Activated CD4-positive, CD25-positive, alpha-beta regulatory T cell treated with anti-CD3 and anti-CD28 coated beads, Interleukin-2, amount 50 U/mL, for 72 hours (primary cell): ENCODE measurements at places on chromosomes 16 and 17.

- DNase-seq = peak; percentile 34
These were observed at the start of gene FZD2 for GRCh38 chr17:44556832-44557606. Gene FZD2, plus strand, starts transcription at chr17:44557484. Its CDS starts 205 bp downstream, at chr17:44557689.

DNA sequence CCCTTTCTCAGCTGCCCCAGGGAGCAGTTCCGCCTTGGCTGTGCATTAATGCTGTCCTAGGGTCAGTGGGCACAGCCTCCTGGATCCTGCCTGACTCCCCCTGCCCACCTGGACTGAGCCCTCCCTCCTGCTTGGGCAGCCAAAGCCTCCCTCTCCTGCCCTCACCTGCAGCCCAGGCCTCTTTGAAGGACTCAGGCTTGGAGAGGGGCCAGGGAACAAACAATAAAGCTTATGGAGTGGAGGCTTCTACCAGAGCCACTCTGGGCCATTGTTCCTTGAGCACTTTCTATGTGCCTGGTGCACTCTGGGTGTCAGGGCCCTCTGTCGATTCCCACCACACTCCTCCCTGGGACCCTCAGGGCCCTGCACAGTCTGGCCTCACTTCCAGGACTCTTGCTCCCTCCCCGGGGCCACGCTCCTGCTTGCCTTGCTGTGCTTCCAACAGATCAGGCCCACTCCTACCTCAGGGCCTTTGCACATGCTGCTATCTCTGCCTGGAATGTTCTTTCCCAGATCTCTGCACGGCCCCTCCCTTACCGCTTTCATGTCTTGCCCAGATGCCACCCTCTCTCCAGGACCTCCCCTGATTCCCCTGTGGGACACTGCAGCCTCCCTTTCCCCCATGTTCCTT is 5.0 kb downstream of the KCNJ12 start:
- DNase-seq = no peak

GRCh38 chr17:48554412-48555257 is 9.7 kb upstream of the HOXB2 start:
- no peak for DNase-seq

DNA sequence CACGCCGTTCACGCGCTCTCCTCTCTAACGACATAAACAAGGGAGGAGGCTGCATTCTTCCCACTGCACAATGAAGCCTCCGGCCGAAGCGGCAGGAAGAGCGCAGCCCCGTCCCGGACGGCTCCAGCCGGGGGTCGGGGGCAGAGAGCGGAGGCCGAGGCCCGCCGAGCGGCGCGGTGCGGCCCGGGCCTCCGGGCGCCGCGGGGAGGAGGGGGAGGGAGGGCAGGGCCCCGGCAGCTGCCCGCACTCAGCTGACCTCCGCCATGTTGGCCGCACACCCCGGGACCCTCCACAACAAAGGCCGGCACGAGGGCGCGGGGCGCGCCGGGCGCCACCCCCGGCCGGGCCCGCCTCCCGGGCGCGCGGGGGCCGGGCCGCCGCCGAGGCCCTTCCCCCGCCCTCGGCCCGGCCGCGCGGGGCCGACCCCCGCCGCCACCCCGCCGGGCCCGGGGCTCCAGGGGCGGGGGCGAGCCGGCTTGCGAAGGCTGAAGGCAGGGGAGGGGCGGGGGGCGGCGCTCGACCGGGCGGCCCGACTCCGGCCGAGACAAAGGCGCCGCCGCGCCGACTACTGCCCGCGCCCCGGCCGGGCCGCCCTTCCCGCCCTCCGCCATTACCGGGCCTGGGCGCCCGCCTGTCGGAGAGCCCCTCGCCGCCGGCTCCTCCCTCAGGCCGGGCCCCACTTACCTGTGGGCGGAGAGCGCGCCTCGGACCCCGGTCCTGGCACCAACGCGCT is 527 bp downstream of the SIAH1 start:
- peak; percentile 53 for DNase-seq

GRCh38 chr17:83193336-83194185 is 114.2 kb downstream of the METRNL start:
- DNase-seq = peak; percentile 34

DNA sequence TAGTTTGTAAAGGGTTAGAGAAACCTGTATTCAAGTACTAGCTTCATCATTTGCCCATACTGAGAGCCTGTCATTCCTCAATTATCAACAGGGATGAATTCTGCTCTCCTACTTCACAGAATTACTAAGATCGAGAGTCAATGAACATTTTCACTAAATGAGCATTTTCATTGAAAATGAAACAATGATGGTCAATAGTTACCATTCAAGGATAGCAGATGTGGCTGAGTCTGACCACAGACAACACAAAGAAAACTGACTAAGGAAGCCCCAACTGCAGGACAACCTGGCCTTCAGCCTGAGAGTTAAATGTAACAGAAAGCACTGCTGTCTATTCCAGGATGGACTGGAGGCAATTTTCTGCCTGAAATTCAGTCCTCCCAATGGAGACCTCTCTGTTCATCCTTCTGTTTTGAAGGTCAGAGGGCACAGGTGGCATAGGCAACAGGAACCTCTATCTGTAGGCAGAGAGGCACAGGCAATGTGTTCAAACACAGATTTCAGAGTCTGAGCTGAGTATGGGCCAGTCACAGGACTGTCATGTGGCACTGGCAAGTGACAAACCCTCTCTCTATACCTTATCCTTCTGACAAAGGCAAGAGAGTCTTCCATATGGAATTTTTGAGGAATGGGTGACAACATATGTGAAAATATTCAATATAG is 19.5 kb downstream of the TRAF4 start:
- no peak for DNase-seq

DNA sequence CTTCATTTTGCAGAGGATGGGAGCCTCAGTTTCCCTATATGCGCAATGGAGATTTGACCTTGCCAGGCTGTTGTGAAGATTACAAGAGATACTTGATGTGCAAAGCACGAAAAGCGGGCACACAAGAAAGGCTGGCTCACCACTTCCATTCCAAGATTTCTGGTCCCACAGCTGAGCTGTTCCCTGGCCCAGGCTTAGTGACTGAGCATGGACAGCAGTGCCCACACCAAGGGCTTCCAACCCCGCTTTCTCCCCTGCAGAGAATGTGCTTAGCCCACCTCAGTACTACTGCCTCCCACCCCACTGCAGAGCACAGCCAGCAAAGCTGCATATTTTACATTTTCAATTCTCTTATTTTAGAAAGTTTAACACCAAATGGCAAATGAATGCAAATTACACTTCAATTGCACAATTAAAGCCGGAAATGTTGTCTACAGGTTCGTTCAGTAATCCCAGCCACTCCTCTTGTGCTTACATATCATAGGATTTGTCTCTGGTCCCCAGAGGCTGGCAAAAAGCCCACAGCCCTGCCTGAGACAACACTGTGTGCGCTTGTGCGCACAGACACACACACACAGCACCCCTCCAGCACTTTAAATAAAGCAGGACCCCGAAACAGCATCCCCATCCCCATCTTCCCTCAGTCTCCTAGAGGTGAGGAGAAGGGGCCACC is 51.8 kb downstream of the VAC14 start:
- DNase-seq = no peak

DNA sequence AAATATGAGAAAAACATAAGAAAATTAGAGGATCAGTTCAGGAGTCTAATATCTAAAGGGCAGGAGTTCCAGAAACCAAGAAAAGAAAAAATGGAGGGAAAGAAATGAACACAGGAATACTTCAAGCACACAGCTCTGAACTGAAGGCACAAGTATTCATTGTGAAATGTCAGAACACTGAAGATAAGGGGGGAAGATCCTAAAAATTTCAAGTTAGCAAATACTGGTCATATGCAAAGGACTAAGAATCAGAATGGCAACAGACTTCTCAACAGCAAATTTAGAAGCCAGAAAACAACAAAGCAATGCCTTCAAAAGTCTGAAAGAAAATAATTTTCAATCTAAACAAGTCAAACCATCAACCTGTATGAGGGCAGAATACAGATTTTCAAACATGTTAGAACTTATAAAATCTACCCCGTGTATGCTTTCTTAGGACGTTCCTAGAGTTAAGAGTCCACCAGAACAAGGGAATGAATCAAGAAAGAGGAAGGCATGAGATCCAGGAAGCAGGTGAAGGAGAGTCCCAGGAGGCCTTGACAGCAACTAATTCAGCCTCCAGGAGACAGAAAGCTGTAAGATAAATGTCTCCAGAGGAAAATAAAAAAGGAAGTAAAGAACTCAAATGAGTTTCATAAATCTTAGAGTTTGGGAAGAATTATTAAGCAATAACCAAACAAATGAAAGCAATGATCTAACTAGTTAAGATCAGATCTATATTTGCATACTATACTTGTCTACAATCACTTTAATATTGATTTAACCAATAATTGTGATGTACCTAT is 2.8 kb downstream of the BRD7 start:
- DNase-seq = no peak

- no peak for DNase-seq
These were observed 8.0 kb upstream of the MYH2 start for GRCh38 chr17:10557422-10557821.

DNA sequence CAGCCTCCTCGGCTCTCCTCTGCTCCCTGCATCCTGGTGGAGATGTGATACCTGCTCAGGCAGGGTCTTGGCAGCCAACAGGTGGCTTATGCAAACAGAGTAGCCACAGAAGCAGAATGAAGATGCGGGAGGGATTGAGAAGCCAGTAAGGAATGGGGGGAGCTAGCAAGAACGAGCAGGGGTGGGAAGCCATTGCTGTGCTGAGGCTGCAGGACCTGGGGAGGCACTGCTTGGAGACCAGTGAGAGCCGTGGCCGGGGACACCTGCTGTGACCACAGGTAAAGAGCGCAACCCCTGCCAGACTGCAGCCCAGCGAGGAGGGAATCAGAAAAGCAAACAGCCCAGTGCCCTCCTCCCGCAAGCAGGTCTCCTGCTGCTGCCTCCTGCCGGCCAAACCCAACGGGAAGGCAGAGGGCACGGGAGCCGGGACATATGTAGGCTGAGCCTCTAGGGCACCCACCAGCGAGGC is 14.7 kb downstream of the AIPL1 start:
- DNase-seq = no peak

GRCh38 chr16:30430428-30430970 is 669 bp upstream of the DCTPP1 start:
- no peak for DNase-seq

DNA sequence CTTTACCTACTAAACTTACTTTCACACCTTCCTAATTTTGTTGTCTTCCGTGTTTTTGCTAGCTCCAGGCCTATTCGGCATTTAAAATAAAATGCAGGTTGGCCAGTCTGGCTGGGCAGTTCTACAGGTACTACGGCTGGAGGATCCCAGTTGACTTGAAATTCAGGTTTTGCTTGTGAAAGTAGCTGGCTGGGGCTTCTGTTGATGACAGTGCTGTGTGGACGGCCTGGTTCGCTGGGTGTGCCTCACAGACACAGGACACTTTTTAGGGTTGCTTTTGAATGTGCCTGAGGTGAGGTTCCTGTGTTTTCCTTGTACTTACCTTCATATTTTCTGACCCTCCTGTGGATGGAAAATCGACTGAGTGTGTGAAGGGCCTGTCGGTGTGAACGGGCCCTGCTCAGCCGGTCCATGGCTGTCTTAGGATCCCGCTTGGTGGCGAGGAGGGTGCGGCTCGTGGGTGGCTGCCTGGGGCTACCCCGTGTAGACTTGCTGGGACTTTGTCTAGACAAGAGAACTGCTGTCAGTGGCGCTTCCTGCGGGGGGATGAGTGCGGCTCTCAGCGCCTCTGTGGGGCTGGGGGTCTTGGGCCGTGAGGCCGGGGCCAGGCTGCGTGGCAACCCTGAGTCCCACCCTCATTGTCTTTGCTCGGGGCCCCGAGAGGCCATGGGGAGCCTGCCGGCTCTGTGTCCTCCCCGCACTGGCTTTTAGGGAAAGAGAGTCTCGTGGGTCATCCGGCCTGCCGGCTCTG is 18.7 kb upstream of the ZNF750 start:
- no peak for DNase-seq

DNA sequence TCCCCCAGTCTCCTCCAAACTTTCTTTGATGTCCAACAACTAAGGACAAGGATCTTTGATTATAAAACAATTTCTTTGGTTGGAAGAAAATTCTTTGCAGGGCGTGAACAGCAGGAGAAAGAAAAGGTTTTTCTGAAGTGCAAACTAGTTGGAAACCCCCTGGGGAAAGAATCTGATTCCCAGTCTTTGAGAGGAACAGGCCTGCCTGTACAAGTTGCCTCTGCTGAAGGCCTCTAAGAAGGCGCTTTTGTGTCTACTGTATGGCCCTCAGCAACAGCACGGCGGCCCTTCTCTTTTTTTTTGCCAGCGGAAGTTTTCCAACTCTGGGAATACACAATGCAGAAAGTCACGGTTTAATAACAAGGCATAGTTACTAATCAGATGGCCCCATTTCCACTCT is 14.0 kb downstream of the RNF43 start:
- DNase-seq = no peak

- no peak for DNase-seq
These were observed 56.7 kb downstream of the GRB7 start for GRCh38 chr17:39794249-39794970.

DNA sequence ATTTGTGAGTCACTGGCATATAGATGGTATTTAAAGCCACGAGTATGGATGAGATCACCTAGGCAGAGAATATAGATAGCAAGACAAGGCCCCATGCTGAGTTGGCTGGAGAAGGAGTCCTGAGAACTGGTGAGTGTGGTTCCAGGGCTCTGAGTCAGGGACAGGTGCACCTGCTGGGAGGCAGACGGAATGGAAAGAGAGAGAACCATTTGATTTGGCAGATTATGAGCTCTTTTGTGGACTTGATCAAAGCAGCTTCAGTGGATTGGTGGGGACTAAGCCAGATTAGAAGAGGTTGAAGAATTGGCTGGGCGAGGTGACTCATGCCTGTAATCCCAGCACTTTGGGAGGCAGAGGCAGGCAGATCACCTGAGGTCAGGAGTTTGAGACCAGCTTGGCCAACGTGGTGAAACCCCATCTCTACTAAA is 4.3 kb upstream of the C16orf92 start:
- no peak for DNase-seq

DNA sequence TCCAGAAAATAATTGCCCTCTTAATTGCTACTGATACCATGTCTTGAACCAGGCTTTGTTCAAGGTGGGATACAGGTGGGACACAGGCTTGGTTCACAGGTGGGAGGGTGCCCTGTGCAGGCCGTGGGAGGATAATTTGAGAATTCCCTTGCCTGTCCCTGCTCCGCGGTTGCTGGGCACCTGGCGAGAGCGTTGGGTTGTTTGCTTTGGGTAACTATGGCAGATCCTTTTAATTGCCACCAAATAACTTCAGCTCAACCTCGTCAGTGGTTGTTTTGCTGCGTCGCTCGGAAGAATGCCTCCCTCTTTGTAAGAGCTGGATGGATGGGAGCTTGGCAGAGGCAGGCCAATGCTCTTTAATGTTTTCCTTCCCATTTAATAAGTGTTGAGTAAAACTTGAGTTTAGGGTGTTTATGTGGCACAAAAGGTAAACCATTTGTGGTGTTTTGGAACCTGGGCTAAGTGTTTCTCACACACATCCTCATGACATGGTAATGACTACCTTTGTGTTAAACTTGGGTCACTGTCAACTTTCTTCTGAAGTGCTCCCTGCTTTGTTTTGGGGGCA is 202.5 kb downstream of the MSI2 start:
- no peak for DNase-seq

GRCh38 chr17:57507828-57508227 is 237.3 kb downstream of the CCDC182 start:
- no peak for DNase-seq

GRCh38 chr16:66211651-66212050 is 154.8 kb upstream of the CDH5 start:
- DNase-seq = no peak

- no peak for DNase-seq
These were observed 1066.7 kb upstream of the RBFOX1 start for GRCh38 chr16:6265968-6266367.
